Thymus (tissue), 14 donors: ENCODE measurements at places on chromosomes 6 and 20. TPM values are rescaled to one million over a fixed set of nuclear protein-coding genes. Genes with fewer than 3 reads are reported as not detected.

GRCh38 chr6:39910744-39911143 is 23.5 kb downstream of the MOCS1 start:
- H3K27ac ChIP-seq = no peak overlapping the region
- H3K4me3 ChIP-seq = no peak overlapping the region
- peaks cover 20% of the 10 kb centered on the region for H3K4me1 ChIP-seq

- H3K27ac ChIP-seq = no peak overlapping the region
- no peak overlapping the region for H3K4me3 ChIP-seq
Observed at GRCh38 chr6:169469028-169469427, 215.4 kb upstream of the THBS2 start.

GRCh38 chr6:153048631-153049030 is 46.1 kb upstream of the MTRF1L start:
- no peak overlapping the region for H3K4me3 ChIP-seq
- no peaks in the 10 kb centered on the region for H3K27me3 ChIP-seq
- H3K36me3 ChIP-seq = no peaks in the 10 kb centered on the region
- no peak overlapping the region for H3K27ac ChIP-seq
- H3K4me1 ChIP-seq = no peaks in the 10 kb centered on the region

- DNase-seq = no peak
- H3K4me3 ChIP-seq = no peak overlapping the region
- H3K27ac ChIP-seq = no peak overlapping the region
- no peaks in the 10 kb centered on the region for H3K36me3 ChIP-seq
- no peaks in the 10 kb centered on the region for H3K27me3 ChIP-seq
- H3K4me1 ChIP-seq = peaks cover 2% of the 10 kb centered on the region
Observed at GRCh38 chr6:138454981-138455706, 44.1 kb downstream of the NHSL1 start.

- no peak overlapping the region for H3K27ac ChIP-seq
- H3K4me1 ChIP-seq = no peaks in the 10 kb centered on the region
- H3K27me3 ChIP-seq = no peaks in the 10 kb centered on the region
- H3K4me3 ChIP-seq = no peak overlapping the region
- peaks cover 53% of the 10 kb centered on the region for H3K36me3 ChIP-seq
Observed at GRCh38 chr20:45073221-45073620, 27.7 kb downstream of the KCNS1 start.

GRCh38 chr6:99145738-99146137 is 198.0 kb upstream of the FBXL4 start:
- no peak overlapping the region for H3K27ac ChIP-seq
- H3K4me1 ChIP-seq = no peaks in the 10 kb centered on the region
- H3K27me3 ChIP-seq = no peaks in the 10 kb centered on the region
- no peak for DNase-seq

DNA sequence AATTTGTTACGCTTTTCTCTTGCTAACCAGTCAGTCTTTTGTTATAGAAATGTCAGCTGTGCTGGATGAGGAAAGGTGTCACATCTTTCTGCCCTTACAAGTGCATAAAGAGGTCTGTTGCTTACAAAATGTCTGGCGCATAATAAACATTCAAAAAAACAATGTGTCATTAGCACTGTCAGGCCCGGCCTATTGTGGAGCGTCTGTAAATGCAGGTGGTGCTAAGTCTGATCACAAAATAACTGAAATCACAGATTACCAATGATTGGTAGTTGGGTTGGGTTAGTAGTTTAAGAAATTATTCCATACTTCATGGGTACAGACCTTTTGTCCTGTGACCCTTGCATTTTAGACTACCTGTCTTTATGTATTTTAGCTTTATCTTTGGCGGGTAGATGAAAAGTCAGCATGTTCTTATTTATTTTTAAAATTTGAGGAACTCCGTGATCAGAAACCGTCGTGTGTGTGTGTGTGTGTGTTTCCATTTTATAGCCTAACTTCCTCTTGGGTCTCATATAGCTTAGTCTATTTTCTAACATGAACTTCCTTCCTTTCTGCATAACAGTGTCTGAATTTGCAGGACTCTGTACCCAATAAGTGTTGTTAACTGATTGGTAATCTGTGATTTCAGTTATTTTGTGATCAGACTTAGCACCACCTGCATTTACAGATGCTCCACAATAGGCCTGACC is 88.1 kb upstream of the IFNGR1 start:
- H3K27ac ChIP-seq = no peak overlapping the region
- no peak for DNase-seq
- no peaks in the 10 kb centered on the region for H3K27me3 ChIP-seq
- H3K4me1 ChIP-seq = no peaks in the 10 kb centered on the region
- H3K4me3 ChIP-seq = no peak overlapping the region

DNA sequence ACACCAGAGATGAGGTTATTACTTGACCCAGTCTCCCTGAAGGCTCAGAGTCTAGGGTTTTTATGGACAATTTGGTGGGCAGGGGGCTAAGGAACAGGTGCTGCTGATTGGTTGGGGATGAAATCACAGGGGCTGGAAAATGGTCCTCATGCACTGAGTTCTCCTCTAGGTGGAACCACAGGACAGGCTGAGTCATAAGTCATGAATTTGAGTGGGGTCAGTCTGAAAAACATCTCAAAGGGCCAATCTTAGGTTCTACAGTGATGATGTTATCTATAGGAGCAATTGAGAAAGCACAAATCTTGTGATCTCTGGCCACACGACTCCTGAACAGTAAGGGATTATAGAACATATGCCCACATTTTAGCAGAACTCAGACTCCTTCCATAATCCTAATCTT is 5.9 kb upstream of the MRS2 start:
- no peak overlapping the region for H3K4me3 ChIP-seq
- H3K36me3 ChIP-seq = no peaks in the 10 kb centered on the region
- no peaks in the 10 kb centered on the region for H3K4me1 ChIP-seq
- no peak for DNase-seq

GRCh38 chr6:21893793-21894192 is 300.2 kb downstream of the SOX4 start:
- no peaks in the 10 kb centered on the region for H3K27me3 ChIP-seq
- DNase-seq = no peak
- H3K27ac ChIP-seq = no peak overlapping the region
- H3K36me3 ChIP-seq = peaks cover 20% of the 10 kb centered on the region
- peaks cover 6% of the 10 kb centered on the region for H3K4me1 ChIP-seq

GRCh38 chr6:169253337-169254238 is at the start of gene THBS2:
THBS2 (minus strand) TSS chr6:169253846; CDS start chr6:169250784, 3,062 bp downstream.
- DNase-seq = no peak
- H3K4me3 ChIP-seq = no peak within 1 kb of the TSS
- no peaks in the 10 kb centered on the region for H3K4me1 ChIP-seq
- no peak within 1 kb of the TSS for H3K27ac ChIP-seq
- no peaks in the 10 kb centered on the region for H3K36me3 ChIP-seq
- peaks cover 15% of the 10 kb centered on the region for H3K27me3 ChIP-seq

DNA sequence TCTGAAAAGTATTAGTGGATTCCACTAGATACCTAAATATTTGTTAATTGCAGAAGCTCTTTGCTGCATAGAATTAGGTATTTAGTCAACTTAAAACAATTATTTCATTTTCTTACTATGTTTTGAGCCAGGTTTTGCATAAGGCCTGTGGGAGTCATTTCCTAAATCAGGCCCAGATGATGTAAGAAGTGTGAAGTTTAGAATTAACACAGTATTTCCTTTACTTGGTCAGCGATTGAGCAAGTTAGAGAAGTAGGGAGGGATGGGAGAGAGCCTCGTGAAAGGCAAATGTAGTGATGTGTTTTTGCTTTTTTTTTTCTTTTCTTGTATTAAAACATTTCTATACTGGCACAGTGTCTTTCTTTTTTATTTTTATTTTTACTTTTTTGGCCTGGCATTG is 711.1 kb downstream of the HDGFL1 start:
- H3K4me1 ChIP-seq = no peaks in the 10 kb centered on the region
- DNase-seq = no peak
- no peaks in the 10 kb centered on the region for H3K36me3 ChIP-seq
- no peak overlapping the region for H3K4me3 ChIP-seq

DNA sequence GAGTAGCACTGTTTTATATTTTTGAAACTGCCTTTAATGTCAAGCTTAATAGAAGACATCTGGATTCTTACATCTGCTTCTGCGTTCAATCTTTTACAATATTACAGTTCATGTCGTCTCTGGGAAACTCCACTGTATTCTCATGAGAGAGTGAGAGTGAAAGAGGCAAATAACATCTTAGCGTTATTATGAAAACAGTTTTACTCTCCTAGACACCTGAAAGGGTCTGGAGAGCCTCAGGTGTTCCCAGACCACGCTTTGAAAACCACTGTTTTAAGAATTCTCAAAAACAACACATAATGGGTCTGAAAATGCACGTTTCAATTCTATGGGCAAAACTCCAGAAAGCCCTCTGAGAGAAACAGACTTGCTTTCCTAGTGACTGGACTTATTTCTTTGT is 63.3 kb downstream of the ARHGAP18 start:
- no peak for DNase-seq
- H3K27ac ChIP-seq = no peak overlapping the region
- no peaks in the 10 kb centered on the region for H3K27me3 ChIP-seq
- no peaks in the 10 kb centered on the region for H3K4me1 ChIP-seq
- H3K36me3 ChIP-seq = no peaks in the 10 kb centered on the region
- H3K4me3 ChIP-seq = no peak overlapping the region

DNA sequence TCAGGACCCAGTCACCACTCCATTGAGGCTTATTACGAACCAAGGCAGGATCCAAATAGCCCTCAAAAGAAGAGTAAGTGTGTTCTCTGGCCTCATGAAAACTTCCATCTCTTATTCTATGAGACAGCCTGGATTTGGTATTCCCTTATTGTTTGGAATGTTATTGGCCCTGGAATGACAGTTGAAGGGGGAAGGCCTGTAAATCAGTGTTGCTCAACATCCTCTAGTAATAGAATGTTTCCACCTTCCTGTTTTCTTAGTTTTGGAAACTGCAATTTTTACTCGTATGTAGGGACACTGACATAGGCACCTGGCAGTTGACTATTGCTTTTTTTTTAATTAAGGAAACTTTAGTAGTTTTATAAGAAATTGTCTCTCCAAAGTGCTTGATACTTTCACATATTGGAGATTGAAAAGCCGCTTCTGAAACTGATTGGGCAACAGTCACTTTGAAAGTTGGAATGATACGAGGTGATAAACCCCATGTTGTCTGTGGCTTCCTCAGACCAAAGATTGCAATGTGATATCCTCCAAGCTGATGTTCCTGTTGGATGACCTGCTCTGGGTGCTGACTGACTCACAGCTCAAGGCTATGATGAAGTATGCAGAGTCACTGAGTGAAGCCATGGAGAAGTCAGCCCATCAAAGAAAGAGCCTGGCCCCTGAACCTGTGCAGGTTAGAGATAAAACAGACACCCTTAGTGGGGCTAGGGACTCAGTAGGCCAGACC is 43.1 kb downstream of the BLTP3A start:
- DNase-seq = no peak
- H3K4me1 ChIP-seq = no peaks in the 10 kb centered on the region
- no peak overlapping the region for H3K27ac ChIP-seq
- H3K4me3 ChIP-seq = no peak overlapping the region
- peaks cover 26% of the 10 kb centered on the region for H3K36me3 ChIP-seq
- no peaks in the 10 kb centered on the region for H3K27me3 ChIP-seq

DNA sequence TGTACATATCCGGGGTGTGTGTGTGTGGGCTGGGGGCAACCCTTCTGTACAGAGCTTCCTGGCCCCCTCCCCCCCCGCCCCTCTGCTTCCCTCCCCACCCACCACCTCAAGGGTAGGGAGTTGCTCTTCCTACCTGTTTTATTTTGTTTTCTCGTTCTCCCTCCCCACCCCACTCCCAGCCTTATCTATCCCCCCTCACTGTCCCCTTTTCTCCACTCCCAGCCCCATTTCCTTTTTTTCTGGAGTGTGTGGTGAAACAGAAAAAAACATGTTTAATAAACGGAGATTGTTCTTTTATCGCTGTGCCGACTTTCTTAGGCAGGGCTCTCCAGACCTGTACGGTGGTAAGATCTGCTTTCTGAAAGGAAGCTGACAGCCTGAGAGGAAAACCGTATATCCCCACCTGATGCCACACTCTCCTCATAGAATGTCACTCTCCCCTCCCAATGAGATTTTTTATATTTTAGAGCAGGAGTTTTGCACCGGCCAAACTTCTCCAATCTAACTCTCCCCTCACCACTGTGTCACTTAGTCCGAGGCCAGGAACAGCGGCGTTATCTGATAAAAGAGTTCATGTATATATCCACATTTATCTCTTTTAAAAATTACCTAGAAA is 875 bp upstream of the ZBTB9 start:
- peak overlapping the region; percentile 92 for H3K4me3 ChIP-seq
- peak; percentile 8 for DNase-seq
- H3K27ac ChIP-seq = peak overlapping the region; percentile 71
- peaks cover 24% of the 10 kb centered on the region for H3K36me3 ChIP-seq
- H3K4me1 ChIP-seq = peaks cover 12% of the 10 kb centered on the region
- no peaks in the 10 kb centered on the region for H3K27me3 ChIP-seq

DNA sequence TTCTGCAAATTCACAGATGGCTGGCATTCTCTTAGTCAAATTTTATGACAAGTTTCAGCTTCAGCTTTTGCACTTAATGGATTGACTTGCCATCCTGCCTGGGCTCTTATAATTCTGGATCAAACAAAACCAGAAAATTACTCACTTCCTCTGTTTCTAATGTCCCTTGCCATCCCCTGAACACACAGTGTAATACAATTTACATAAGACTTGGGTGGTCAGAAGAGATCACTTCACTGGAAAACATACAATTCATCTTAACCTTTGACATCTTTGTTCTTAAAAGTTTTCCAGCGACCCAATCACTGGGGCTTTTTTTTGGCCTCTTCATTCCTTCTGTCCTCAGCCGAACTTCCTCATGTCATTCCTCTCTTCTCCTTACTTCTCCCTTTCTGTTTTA is 199.0 kb downstream of the ARHGAP18 start:
- H3K4me3 ChIP-seq = no peak overlapping the region
- H3K27ac ChIP-seq = no peak overlapping the region
- no peaks in the 10 kb centered on the region for H3K27me3 ChIP-seq
- no peaks in the 10 kb centered on the region for H3K4me1 ChIP-seq

The CRISP3 gene
- 0.48 TPM for polyA plus RNA-seq

The DLK2 gene
- 10.0 TPM for polyA plus RNA-seq

The RAB5IF gene
- polyA plus RNA-seq = 103 TPM
